WTC11 (cell line): ENCODE measurements at places on chromosomes 7 and 10.

GRCh38 chr10:77732213-77733003 lies 94.8 kb upstream of the KCNMA1 start:
- DNase-seq = no peak

DNA sequence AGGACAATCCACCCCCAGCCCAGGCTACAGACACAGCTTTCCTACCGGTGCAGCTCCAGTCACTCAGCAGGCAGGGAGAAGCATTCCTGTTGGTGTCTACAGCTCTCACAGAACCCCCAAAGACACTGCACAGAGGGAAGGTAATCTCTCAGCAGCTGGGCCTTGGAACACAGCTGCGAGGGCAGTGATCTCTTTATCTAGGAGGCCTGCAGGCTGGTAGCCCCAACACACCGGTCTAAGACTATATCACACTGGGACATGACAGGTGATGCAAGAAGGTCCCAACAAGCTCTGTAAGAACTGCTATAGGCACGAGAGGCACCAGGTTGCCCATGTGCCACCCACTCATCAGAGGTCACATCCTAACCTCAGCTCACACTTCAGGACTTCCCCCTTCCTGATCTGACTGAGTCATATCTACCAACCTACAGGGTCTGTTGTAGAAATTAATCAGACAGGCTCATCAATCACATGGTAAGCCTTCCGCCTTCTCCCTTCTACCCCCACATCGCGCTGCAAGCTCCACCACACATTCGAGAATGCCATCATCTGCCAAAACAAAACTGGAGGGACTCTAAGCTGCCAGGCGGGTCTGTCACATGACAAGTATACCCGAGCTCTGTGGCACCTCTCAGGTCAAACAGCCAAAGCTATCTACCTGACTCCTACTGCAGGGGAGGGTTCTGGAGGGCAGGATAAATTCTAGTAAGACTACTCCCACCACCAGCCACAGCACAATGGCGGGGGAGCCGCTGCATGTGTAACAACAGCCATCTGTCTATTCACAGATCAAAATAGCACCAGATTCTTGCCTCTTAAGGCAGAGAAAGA lies 26.1 kb downstream of the FAM53B start:
- no peak for DNase-seq

- DNase-seq = no peak
Measured at GRCh38 chr7:109549471-109550193, 980.0 kb downstream of the DNAJB9 start.

DNA sequence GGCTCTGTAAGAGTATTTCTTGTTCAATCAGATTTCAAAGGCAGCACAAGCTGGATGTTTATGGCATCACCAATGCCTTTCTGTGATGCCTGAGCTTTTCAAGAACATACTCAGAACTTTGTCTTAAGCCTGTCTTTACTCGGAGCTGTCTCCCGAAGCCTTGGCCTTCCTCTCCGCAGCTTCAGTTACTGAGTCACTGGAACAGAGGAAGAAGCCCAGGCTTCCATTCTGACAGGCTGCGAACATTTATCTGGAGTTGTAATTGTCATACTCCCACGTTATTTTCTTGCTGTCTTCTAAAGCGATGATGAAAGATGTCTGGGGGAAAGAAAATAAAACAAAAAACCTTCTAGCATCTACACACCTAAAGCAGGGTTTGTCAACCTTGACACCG lies 43.9 kb downstream of the GRK5 start:
- no peak for DNase-seq

GRCh38 chr10:127892743-127893142 lies at the start of gene CLRN3:
TSS of gene CLRN3 (minus strand) at chr10:127892941. CDS start at chr10:127892784, 157 bp downstream.
- no peak for DNase-seq

DNA sequence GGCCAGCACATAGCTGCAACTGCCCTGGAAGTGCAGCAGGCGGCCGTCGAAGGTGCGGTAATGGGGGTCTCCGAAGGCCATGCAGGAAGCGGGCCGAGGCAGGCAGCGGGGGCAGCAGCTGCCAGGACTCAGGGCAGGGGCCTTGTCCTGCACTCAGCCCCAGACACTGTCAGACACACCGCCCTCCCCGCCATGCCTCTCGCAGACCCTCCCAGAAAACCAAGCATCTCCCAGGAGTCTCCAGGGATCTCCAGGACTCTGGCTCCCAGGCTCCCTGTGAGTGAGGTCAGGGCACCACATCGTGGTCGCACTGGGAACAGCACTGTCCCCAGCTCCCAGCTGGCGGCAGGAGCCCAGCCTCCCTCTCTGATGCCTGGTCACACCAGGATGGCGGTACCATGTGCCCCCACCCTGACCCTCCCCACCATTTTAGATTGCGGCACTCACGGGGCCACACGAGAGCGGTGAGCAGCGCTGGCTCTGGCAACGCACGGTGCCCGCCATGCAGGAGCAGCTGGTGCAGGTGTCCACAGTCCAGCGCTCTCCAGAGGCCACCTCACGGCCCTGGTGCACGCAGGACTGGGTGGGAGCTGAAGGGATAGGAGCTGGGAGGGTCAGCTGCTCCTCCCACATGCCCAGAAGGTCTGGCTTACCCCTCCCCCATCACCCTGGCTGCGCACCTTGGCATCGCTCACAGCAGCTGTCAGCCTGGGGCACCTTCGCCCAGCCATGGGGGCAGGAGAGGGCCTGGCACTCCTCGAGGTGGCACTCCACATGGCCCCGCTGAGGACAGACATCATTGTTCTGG lies 17.5 kb downstream of the ATP6V1F start:
- DNase-seq = peak; percentile 87

- no peak for DNase-seq
Measured at GRCh38 chr10:132462463-132463332, 65.7 kb downstream of the PWWP2B start.

DNA sequence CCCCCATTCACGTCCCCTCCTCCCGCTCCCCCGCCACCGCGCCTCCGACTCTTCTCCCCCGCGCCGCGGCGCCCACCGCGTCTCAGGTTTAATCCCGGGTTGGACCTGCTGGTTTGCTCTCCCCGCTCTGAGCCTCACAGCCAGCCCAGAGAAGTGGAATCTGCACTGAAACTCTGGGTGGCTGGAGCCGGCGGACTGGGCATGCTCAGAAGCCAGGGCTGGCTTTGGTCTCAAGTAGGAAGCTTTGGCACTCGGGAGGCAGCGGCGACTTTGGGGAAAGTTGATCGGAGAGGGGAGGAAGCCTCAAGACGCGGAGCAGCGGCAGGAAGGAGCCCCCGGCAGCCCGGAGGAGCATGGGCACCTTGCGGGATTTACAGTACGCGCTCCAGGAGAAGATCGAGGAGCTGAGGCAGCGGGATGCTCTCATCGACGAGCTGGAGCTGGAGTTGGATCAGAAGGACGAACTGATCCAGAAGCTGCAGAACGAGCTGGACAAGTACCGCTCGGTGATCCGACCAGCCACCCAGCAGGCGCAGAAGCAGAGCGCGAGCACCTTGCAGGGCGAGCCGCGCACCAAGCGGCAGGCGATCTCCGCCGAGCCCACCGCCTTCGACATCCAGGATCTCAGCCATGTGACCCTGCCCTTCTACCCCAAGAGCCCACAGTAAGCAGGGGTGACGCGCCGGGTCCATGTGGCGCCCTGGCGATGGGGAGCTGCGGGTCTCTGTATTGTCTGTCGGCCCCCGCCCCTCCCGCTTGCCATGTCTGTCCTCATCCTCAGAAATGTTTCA lies at the start of gene PRKG1:
Gene PRKG1 (plus strand): TSS at position 250 of the 791 bp plus-strand sequence.
- DNase-seq = peak; percentile 81

GRCh38 chr10:12808014-12808613 lies 193.4 kb downstream of the CCDC3 start:
- DNase-seq = no peak

- no peak for DNase-seq
Measured at GRCh38 chr7:159083698-159084068, 61.0 kb downstream of the VIPR2 start.

DNA sequence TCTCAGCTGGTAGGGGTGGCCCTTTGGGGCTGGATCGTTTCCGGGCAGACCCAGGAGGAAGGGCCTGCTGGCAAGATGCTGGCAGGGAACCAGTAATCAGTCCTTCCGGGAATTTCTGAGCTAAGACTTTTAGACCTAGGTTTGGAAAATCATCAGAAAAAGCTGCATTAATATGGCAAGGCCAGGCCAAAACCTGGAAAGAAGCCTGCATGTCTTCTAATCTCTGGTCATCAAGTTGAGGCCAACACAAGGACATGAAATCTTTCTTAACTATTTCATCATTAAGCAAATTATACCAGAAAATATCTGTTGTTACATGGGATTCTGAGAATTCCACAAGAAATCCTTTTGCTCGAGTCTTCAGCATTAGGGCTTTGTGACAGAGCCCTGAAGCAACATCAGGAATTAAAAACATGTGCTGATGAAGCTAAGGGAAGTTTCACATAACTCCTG lies 19.9 kb downstream of the CPA1 start:
- no peak for DNase-seq

DNA sequence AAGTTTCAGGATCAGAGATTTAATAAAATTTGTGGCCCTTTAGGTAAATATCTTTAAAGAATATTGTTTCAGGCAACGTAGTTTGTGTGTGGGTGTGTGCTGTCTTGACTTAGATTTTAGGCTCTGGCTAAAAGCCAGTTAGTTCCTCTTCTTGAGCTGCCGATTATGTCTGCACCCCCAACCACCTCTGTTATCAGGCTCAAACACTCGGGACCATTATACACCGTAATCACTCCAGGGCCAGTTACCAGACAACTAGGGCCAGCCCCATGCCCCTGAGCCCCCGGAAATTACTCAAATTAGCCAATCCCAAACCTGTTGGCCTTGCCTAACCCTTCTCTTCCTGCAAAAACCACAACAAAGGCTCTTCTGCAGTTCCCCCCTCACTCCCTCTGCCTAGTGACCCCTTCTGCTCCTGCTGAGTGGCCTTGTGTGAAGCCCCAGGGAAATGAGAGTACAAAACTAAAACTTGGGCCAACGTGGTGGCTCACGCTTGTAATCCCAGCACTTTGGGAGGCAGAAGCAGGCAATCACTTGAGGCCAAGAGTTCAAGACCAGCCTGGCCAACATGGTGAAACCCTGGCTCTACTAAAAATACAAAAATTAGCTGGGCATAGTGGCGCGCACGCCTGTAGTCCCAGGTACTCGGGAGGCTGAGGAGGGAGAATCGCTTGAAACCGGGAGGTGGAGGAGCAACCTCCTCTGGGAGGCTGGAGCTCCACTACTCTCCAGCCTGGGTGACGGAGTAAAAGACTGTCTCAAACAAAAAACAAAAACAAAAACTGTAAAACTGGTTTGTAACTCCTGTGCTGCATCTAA lies 9.2 kb upstream of the HNRNPF start:
- no peak for DNase-seq

DNA sequence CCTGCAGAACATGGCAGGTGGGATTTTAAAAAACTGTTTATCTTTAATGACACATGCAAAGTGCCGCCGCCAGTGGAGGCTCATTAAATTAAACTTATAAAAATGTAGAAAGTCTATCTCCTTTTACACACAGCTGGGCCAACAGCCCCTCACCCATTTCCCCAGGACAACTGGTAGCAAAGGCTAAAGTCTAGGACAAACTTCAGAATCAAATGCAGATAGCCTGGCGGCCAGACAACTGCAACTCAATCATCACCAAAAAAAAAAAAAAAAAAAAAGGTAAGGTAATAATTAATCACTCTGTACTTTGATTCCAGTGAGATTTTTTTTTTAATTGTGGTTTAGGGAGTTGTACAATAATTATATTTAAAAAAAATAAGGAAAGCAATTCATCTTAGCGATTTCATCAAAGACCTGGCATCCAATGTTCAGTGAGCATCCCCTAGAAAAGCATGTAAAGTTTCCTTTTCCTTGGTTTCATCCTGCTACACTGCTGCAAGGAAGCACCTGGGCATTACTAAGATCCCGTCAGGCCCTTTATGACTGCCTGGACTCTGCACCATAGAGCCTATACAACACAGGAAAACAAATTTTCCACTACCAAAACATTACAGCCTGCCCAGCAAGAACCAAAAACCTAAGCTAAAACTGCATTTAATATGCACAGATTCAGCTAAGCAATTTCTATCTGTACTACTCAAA lies 98.5 kb downstream of the GRB10 start:
- no peak for DNase-seq

GRCh38 chr7:21562385-21562784 lies 19.5 kb downstream of the DNAH11 start:
- no peak for DNase-seq

DNA sequence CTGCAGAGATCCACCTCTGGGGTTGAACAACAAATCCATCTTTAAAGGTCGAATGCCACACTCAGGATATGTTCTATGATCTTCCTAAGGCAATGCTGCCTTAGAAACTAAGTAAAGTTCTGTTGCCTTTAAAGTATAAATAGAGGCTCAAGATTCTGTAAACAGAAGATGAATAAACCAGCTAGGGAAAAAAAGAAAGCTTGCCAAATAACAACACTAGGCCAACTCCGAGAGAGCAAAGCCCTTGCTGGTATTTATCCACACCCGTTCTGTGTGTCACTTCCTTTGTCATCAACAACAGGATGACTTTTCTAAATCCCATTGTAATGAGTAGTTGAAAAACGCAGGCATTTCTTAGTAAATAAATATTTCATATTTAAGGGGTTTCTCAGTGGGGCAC lies 330.0 kb upstream of the GLI3 start:
- DNase-seq = no peak
